Left lobe of liver (tissue), 2 donors: ENCODE measurements at places on chromosomes 6 and 20.

GRCh38 chr20:6115221-6115895 lies 7.5 kb downstream of the FERMT1 start:
- no peak for DNase-seq

DNA sequence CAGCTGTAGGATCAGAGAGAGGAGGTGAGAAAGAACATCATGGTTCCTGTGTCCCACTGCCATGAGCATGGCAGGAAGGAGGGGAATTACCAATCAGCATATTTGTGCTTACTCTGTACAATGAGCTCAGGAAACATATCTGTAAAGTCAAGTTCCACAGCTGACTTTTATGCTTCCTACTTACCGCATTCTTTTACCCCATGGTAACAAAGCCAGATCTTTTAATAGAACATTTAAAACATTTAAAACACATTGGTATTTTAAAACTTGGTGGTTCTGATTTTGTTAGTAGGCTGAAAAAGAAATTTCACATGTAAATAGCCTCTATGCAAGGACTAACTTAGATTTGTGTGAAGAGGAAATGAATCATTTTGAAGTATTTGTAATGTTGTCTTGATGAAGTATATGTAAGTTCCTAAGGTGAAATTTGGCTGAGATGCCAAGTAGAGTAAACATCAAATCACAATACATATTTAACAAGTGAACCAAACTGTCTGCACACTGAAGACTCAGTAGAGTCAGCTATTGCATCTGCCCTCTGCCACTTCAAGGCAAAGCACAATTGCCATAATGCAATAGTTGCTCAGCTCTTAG lies 114.7 kb downstream of the GJA10 start:
- DNase-seq: no peak

- DNase-seq: no peak
Observed at GRCh38 chr6:36873612-36874442, 776 bp downstream of the PPIL1 start.

GRCh38 chr6:167937301-167937700 lies 60.2 kb upstream of the KIF25 start:
- no peak for DNase-seq

GRCh38 chr6:42507901-42508300 lies 55.9 kb upstream of the UBR2 start:
- no peak for DNase-seq

DNA sequence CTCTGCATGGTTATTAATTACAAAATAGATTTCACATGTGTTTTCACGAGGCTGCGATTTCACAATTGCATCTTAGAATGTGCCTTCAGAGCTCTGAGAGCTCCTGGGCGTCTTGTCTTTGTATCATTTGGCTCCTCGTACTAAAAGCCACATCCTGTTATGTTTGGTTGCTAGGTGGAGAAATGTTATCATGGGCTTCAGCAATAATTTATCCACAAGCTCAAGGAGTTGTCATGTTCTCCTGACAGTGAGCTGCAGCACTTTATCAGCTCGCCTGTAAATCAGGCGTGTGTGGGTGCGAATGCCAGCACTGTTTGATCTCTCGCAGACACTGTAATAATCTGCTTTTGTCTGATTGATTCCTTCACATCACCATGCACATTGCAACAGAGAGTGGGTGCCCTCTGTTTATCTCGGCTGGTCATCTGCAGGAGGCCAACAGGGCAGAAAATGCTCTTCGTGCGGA lies 218.6 kb upstream of the ZFP64 start:
- DNase-seq: no peak

DNA sequence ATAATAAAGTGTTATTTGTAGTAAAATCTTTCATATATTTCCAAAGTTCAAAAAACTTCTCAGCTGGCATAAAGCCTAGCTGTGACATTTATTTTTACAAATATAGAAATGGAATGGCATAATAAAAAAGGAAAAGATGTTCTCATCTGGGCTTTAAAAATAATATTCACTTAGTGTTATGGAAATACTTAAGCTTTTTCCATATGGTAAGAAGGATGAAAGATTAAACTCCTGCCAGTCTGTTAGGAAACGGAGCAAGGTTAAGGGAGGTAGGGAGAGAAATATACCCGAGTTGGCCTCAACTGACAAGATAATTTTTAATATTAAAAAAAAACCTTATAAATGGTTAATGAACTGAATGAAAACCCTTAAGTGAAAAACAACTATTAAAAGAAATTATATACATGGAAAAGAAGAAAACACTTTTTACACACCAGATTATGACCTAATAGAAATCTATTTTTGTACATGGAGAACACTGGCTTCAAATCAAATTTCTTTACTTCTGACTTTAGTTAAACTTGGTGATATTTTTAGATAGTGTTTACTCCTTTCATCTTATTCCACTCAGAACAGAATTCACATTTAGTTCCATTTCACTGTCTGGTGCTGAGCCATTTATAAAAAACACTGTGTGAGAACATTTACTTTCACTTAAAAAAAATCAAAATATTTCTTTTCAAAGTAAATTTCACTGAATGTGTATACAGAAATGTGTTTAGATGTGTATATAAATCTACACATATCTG lies 137.0 kb downstream of the DST start:
- DNase-seq: no peak

DNA sequence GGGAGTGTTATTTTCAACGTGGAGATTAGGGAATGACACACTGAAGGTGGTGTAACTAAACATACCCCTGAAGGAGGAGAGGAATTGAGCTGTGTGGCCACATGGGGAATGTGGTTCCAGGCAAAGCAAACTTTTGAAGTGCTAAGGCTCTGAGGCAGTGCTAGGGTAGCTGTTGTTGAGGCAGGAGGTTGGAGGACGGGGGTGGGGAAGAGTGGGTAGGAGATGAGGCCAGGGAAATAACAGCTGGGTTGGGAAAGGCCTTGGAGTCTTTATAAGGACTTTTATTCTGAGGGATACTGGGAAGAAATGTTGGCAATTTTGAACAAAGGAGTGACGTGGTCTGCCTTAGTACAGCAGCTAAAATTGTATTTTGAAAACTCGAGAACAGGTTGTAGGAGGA lies 13.0 kb downstream of the RPRD1B start:
- no peak for DNase-seq

GRCh38 chr20:50594591-50595432 lies 84.6 kb downstream of the PTPN1 start:
- DNase-seq: no peak

GRCh38 chr20:57450419-57450818 lies 59.2 kb downstream of the RBM38 start:
- no peak for DNase-seq

DNA sequence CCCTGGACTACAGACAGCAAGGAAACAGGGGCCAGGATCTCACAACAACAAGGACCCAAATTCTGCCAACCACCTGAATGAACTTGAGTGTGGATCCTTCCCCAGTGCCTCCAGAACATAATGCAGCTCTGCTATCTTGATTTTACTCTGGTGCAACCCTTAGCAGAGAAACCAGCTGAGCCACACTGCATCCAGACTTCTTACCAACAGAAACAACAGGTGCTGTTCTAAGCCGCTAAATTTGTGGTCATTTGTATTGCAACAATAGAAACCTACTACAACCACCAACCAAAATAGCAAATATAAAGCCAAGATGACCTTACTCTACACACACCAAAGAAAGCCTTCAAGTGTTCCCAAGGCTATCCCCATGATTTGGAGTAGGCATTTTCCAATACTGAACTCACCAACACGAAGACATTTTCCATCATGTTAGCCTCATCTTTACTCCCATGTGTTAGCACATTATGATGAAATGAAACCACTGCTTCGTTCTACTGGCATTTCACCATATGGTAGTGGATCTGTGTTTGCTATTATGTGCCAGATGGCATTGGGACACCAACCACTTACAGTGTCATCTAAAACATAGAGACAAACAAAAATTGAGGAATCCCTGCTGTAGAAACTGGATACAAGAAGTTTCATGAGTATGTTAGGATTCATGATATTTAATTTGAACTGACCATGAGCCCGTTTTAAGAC lies 249.8 kb upstream of the ID4 start:
- no peak for DNase-seq

- no peak for DNase-seq
Observed at GRCh38 chr20:23007886-23008655, 27.0 kb upstream of the SSTR4 start.

- no peak for DNase-seq
Observed at GRCh38 chr6:4192627-4193026, 57.3 kb upstream of the ECI2 start.

- DNase-seq: peak; percentile 50
Observed at GRCh38 chr6:163946437-163946836, 531.9 kb downstream of the QKI start.

- DNase-seq: no peak
Observed at GRCh38 chr6:36851149-36851614, 11.9 kb upstream of the CPNE5 start.

- DNase-seq: no peak
Observed at GRCh38 chr6:169363590-169363989, 109.9 kb upstream of the THBS2 start.

DNA sequence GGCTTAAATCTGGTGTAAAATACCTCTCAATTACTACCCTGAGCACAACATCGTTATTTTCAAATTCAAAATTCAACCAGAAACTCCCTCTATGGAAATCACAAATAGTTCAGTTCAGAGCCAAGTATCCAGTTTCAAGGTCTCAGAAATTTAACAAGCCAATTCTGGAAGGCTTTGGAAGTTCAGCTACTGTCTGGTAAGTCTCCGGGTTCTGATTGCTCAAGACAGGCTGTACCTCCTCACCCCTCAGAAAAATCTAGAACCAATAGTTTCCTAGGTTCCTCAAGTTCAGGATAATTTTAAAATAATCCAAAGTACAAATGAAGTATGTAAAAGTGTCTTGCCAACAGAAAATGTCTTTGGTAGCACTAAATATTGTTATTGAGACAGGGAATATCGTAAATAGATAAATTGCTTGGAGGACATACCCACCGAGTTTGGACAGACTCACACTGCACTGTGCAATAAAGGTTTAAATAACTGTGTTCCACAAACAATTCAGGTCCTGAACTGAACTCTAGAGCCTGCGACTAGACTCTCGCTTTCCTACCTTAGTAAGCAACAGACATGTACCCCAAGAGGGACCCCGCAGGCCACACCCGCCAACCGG lies 729 bp downstream of the ATG5 start:
- DNase-seq: no peak

GRCh38 chr6:41257369-41258195 lies 28.9 kb downstream of the TREM1 start:
- peak; percentile 19 for DNase-seq

- no peak for DNase-seq
Observed at GRCh38 chr6:157946865-157947532, 34.7 kb upstream of the SYNJ2 start.

DNA sequence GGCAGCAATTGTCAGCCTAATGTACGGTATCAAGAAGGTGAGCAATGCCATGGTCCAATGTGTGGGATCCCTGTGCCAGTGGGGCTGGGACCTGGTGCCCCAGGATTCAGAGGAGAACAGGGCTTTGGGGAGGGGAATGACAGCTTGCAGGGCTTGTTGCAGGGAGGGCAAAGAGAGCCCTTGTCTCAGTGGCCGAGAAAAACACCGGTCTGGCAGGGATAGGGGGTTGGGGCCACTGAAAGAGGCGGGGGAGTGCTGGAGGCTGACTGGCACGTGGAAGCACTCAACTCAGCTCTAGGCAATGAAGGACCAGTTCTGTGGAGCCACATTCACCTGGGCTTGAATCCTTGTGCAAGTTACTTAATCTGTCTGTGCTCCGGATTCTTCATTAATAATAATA lies 3.5 kb upstream of the MUCL3 start:
- no peak for DNase-seq

DNA sequence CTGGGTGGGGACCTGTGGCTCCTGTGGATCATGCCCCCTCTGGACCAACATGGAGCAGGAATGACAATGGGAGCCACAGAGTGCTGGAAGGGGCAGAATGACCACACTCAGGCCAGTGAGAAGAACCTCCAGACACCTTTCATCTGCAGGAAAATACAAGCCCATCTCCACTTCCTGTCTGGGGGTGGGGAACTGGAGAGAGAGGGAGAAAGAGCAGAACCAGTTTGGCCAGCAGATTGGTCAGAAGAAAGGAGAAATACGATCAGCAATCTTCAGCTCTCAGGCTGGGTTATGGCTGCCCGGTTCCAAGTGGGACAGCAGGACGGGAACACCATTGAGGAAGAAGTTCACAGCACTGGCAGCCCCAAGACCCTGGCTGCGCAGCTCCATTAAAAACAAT lies 37.0 kb downstream of the BMP7 start:
- no peak for DNase-seq

DNA sequence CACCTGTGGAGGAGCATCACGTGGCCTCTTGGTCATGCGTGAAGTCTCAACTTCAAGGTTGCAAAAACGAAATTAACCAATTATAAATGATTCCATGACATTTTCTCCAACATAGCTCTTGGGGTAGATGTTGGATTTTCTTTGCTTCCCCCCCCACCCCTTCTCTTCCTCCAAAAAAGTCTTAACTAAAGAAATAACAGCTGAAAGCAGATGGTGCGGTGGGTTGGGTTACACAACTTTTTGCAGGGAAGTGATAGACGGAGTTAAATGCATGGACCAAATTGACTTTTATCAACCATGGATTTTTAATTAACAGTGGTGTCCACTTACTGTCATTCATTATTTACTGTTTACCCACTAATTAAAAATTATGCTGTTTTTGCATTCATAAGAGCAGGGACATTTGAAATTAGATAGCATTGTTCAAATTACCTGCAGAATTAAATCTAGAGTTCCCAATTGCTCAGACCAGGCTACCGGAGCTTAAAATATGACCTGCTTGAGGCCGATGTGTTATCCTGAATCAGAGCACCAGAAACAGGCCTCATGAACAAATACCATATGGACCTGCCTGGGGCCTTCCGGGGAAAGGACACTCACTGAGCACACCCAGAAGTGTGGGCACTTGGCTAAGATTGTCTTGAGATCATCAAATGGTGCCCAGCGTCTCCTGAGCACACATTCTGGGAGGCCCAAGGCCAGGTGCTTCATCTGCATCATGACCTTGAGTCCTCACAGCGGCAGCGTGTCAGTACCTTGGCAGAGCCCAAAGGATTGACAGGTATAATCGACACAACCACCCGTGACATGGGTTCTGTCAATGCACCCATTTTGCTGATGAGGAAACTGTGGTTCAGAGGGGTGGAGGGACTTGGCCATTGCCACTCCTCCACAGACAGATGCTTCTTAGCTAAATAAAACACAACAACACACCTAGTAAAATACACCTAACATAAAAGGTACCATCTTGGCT lies 41.5 kb downstream of the APCDD1L start:
- DNase-seq: no peak

GRCh38 chr6:26270486-26270861 lies 94.5 kb upstream of the BTN3A2 start:
- DNase-seq: no peak

- DNase-seq: no peak
Observed at GRCh38 chr6:130776287-130776925, 50.8 kb upstream of the SMLR1 start.

DNA sequence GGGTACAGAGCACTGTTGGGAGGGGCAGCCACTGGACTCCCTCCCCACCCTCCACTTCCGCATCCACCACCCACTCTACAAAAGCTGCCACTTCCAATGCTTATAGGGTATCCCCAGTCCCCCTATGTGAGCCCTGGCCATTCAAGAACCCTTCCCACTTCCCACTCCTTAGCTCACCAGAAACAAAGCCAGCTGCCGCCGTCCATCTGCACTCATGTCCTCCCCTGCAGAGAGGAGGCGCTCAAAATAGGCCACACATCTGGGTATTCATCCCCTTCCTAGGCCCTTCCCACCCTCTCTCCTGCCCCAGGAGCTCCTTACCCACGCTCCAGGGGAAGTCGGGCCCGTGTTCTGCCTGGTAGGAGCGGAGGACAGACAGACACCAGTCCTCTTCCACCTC lies 6.5 kb upstream of the LY6G5C start:
- no peak for DNase-seq

- DNase-seq: no peak
Observed at GRCh38 chr6:129203190-129203900, 320.4 kb downstream of the LAMA2 start.
